Non-pigmented ciliary epithelial cell (primary cell): ENCODE measurements at places on chromosomes 4 and X.

DNA sequence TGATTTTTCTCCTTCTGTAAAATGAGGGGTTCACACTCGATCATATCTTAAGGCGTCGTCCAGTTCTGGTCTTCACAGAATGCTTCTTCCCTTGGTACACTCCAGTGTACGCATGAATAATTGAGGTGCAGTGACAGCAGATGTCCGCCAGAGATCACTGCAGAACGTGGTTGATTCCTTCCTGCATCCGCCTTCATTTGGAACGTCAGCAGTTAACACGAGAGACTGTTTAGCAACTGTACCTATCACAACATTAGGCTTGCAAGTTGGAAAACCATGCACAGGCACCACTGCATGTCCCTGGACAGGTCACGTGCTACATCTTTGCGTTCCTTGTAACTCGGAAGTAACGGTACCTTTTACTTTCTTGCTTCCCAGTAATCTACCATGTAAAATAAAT, 66.0 kb upstream of the GEMIN8 start:
- DNase-seq, result peak; percentile 27

DNA sequence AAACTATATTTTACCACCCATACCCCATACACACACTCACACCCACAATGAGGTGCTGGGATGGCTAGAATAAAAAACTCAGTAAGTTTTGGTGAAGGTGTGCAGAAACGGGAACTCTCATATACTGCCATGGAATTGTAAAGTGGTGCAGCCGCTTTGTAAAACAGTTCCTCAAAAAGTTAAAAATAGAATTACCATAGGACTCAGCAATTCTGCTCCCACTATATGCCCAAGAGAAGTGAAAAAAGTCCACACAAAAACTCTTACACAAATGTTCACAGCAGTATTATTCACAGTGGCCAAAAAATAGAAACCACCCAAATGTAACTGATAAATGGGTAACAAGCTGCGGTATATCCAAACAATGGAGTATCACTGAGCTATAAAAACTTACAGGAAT, 6.5 kb downstream of the CENPU start:
- DNase-seq, result no peak

DNA sequence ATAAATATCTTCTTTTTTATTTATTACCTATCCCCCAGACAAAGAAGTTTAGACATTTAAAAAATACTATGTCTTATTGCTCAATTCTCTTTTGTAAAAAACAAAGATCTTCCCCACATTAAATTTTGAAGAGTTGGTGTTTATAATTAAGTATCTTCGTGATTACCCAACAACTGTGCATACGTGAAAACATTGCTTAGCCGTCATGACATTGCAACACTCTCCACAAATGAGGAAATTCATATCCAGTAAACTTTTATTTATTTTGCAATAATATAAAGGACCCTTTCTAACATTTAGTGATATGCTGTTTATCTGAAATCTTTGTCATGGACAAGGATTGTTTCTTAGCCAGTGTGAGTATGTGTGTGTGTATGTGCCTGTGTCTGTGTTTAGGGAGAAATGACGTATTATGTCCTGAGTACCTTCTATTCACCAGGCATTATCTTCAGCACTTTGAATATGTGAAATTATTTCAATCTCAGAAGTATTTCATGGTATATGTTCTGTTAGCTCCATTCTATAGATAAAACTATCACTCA, 26.1 kb upstream of the EREG start:
- no peak for DNase-seq

DNA sequence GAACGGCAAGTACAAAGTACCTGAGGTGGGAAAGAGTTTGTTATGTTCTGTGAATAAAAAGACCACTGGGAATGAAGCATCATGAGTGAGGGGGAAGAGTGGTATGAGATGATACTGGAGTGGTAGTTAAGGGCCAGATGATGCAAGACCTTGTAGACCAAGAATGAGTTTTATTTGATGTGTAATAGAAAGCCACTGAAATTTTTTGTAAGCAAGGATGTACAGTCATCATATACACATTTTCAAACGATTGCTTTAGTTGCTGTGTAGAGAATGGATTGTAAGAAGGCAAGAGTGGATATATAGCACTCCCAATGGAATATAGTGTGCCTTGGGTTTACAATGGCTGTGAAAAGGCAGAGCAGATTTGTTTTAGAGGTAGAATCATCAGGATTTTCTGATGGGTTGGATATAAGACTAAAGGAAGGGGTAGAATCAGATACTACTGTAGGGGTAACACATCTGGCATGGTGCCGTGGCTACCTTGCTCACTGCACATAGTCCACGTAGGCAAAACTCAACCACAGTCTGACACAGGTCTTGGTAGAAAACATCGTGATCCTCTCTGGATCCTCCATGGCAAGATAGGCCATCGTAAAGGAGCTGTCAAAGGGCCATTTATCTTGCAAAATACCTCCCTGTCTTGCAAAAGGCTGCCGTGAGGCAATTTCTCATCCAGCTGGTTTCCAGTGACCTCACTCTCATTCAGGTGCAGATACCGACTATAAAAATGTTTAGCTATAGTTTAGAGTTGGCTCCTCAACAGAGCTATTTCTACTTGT, 14.9 kb downstream of the TIFA start:
- peak; percentile 68 for DNase-seq

- no peak for DNase-seq
Measured at GRCh38 chrX:16578218-16578617, 71.7 kb upstream of the S100G start.

GRCh38 chr4:37646247-37646646, 39.9 kb downstream of the RELL1 start:
- DNase-seq, result no peak

GRCh38 chrX:45506149-45506730, 305.6 kb upstream of the DIPK2B start:
- no peak for DNase-seq

- DNase-seq, result no peak
Measured at GRCh38 chr4:78355306-78355705, 196.3 kb upstream of the ANXA3 start.

DNA sequence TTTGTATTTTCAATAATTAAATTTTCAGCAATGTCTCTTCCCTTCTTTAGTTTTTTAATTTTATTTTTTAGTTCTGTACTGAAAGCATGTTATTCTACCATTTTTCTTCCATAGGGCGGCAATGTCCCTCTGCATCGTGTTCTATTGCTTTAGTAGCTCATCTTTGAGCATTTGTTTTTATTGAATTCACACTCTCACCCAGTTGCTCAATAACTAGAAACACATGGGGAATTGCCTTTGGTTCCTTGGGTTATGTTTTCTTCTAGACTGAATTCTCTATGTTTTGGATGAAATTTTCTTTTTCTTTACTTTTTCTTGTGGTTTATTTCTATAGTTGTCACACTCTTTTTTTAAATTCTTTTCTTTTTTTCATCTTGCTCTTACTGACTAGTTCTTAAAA, 233.8 kb upstream of the LDB2 start:
- no peak for DNase-seq

- DNase-seq, result no peak
Measured at GRCh38 chrX:39551762-39552161, 546.0 kb downstream of the BCOR start.

GRCh38 chrX:3371163-3371562, 24.7 kb upstream of the MXRA5 start:
- no peak for DNase-seq

DNA sequence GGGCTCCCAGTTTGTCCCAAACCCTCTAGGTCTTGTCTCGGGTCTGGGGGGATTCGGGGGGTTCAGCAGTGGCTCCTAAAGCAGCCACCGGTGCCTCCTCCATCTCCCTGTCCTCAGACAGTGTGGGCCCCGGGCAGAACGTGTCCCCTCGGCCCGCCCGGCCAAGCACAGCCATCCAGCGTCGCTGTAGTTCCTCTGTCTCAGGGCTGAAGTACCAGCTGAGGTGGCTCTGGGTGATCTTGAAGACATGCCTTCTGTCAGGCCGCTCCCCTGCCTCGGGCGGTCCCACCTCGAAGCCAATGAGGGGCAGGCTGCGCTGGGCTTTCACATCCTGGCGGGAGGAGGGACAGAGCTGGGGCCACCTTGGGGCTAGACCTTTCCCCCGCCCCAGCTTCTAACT, 5.9 kb downstream of the TSR2 start:
- no peak for DNase-seq

DNA sequence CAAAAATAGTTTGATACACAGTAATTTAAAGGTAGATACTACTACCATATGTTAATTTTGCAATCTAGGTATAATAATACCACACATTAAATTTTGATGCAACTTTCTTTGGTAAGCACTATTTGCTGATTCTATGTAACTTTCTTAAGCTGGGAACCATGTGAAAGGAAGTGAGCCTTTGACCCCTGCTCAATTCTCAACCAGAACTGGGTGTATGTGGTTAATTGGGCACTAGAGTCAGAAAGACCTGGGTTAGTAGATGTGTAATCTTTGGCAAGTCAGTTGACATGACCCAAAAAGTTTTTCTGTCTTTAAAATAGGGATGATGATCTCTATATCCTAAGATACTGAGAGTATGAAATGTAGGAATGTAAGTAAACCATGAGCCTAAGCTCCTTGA, 22.4 kb downstream of the TLR2 start:
- no peak for DNase-seq

- DNase-seq, result no peak
Measured at GRCh38 chrX:15963858-15964257, 109.2 kb upstream of the AP1S2 start.

- DNase-seq, result no peak
Measured at GRCh38 chr4:15270201-15270600, 157.6 kb upstream of the C1QTNF7 start.

- no peak for DNase-seq
Measured at GRCh38 chrX:119272882-119273419, 36.9 kb downstream of the PGRMC1 start.

DNA sequence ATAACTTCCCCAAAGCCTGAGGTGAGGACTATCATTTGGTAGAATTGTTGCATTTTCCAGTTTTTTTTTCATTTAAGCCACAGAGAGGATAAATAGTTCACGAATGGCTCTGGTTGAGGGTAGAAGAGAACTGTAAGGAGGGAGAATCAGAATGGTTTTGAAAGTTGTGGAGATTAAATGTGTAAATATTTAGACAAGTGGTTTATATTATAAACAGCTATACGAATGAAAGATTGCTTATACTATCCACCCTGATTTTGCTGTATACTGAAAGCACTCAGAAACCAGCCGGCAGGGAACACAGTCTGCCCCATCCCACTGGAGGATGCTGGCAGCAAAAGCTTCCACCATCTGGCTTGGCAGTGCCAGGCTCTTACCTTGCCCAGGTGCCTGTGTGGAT, 341.1 kb downstream of the RAPGEF2 start:
- no peak for DNase-seq

DNA sequence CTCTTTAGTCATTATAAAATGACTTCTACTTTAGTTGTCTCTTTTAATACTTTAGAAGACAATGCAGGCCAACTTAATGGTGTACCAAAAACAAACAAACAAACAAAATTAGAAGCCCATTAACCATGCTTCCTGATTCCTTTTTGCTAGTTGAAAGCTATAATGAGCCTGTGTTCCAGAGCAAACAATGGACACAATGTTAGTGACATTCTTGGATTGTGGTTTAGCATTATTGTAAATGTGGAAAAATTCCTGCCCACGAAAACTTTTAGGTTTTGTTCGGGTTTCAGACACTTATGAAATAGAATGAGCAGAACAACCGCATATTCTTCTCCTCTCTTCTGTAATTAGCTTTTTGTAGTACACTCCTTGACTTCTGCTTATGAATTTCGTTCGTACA, 1682.7 kb upstream of the PCDH7 start:
- DNase-seq, result no peak

DNA sequence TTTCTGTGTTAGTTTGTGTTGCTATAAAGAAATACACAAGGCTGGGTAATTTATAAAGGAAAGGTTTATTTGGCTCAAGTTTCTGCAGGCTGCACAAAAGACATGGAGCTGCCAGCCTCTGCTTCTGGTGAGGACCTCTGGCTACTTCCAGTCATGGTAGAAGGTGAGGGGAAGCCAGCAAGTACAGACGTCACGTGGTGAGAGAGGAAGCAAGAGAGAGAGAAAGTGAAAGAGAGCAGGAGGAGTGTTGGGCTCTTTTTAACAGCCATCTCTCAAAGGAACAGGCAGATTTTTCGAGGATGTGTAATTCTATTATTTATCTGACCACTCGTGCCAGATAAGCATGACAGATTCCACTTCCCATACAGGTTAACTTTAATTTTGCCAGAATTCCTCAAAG, 1199.1 kb downstream of the ADGRL3 start:
- DNase-seq, result no peak

DNA sequence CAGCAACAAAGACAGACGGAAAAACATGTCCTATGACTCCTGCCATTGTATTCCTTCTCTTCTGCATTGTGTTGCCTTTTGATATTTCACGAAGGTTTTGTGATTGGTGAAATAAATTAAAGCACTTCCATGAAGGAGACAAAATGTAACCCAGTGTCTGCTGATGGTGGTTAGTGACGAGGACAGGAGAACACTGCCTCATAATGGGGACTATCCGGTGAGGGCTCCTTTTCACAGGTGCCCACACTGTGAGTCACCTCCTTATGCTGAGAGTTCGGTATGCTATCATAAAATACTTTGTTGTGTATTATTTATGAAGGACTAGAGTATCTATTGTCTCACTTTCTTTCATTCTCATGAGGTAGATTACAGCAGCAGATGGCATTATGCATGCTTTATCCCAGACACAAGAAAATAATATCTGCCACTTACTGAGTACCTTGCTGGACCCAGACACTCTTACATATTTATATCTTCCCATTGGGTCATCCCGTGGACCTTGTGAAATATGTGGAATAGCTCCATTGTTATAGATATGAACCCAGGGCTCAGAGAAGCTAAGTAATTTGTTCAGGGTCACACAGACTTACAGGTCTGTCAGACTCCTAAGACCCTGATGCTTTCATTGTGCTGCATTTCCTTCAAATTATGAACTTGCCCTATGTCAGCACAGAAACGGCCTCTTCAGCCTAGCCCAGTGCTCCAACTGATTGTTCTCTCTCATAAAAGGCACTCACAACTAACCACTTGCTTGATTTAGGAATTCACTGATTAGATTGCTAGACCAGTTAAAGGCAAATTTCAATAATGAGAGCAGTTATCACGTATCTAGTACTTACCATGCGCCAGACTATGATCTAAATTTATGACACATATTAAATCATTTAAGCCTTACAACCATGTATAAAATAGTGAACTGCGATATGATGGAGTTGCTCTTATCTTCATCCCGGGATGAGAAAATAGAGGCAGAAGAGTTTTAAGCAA, 31.2 kb downstream of the PLS3 start:
- DNase-seq, result no peak

DNA sequence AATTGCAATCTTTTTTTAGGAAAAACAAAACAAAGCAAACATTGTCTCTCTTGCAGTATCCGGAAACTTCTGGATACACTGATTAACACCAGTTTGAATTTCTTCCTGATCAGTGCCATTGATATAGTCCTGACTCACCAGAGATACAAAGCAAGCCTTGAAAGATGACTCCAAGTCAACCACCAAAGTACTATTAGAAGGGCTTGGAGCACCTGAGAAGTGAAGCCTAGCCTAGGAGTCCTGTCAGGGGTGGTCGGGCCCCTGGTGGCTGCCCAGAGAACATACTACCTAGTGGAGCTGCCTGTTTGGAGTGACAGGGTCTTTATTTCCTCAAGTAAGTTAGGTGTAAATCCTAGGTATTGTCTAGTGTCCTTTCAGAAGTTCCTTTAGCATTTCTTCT, 593.2 kb downstream of the ZNF674 start:
- DNase-seq, result no peak

GRCh38 chr4:31341601-31342359, 621.6 kb downstream of the PCDH7 start:
- DNase-seq, result no peak
